Stimulated activated CD4-positive, alpha-beta T cell treated with anti-CD3 and anti-CD28 coated beads, Interleukin-12 subunit alpha, Interleukin-12 subunit beta, amount 100 ng/mL, for 48 hours (primary cell): ENCODE measurements at places on chromosomes 1 and 21.
A peak's percentile ranks its signal among the peaks of the same experiment; 100 is the strongest.

DNA sequence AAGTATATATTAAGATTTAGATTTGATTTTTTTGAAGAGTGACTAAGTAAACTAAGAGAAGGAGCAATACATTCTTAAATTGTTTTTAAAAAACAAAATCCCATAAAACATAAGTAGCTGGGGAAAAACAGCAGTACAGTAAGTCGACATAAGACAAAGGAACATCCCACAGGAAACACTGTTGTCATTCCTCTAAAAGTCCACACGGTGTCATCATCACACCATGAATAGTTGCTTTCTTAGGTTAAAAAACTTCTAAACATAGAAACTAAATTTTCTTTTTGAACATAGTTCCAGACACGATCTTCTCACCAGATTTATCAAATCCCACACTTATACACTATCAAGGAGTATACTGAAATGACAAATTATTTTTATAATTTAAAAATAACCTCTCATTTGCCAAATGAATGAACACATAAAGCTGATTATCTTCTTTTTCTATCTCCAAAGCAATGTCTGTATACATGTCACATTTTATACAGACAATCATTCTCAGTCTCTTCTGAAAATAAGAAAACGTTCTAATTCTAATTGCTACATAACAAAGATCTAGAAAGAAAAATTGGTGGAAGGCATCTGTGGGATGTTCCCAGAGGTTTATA is 15.8 kb downstream of the ODF2L start:
- DNase-seq, result no peak

- DNase-seq, result peak; percentile 20
Measured at GRCh38 chr1:36088265-36088576, 471 bp upstream of the ADPRS start.

GRCh38 chr1:30187413-30188023 is 535.9 kb downstream of the MATN1 start:
- no peak for DNase-seq

DNA sequence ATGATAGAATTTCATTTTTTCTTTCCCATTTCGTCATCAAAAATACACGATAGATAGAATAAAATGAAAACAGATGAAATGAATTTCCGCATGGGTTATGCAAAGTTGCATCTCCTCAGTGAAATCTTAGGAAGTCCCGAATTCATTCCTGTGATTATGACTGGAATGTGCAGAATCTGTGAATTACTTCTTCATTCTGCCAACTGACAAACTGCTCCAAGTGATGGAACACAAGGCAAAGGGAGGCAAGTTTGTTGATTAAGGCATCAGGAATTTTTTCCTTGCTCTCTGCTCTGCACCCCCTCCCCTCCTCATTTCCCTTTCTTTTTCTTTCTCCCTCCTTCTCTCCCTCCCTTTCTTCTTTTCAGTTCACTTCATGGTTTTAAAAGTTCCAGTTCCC is 37.0 kb upstream of the ADGRL4 start:
- no peak for DNase-seq

DNA sequence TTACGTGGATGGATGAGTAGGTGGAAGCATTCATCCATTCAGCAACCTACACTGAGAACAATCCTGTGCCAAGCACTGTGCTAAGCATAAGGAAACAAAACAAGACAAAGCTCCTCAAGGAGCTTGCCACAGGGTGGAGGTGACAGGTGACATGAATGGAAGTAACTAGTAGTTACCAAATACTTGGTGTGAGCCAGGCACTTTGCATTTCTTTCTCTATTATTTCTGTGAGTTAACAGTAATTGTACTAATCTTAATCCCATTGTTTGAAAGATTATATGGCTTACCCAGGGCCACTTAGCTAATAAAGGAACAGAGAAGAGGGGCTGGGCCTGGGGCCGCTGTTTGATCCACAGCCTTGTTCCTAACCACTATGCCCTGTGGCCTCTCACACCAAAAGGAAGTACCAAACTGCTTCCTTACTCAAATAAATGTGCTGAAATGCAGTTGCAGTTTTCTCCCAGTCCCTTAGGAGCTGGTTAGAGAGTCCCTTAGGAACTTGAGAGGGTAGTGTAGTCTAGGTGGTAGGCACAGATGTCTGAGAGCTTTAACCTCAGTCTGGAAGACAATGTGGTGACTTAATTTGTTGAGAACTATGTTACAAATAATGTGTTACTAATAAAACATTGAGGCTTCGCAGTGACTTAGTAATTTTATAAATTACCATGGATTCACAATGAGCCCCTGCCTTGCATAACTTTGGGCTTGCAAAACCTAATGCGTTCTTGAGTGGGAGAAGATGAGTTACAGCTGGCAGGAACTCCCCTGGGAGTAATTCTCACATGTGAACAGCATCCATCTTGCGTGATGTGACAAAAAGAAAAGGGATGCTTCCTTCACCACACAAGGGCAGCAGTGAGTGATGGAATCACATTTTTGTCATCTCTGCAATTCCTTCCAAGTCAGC is 69.8 kb downstream of the MPZL1 start:
- no peak for DNase-seq

DNA sequence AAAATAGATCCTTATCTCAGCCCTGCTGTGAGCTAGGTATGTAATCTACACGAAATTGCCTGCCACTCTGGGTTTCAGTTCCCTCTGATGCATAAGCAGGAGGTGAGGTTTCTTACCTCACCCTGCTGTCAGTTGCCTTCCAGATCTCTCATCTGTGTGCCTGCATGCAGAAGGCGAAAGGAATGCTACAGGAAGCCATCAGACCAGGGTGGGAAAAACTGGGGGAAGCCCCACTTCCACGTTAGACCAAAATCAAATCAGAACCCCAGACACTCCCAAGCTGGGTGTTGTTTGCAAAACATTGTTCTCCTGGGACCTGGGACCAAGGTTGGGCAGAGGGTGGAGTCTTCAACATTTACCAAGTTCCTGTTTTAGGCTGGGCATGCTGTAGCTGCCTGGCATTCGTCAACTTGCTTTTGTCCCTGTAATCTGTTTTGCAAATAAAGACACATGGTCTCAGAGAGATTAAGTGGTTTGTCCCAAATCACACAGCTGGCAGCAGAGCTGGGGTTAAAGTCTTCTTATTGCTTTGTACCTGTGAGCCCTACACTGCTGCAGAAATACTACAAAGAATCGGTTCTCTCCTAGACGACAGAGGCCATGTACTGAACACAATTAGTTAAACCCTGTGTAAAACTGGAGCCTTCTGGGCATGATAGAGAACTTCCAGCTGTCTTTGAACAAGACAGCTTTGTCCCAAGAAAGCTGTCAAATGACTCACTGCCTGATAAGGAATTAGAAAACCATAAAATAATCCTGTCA is 389.7 kb upstream of the RUNX1 start:
- DNase-seq, result peak; percentile 10

DNA sequence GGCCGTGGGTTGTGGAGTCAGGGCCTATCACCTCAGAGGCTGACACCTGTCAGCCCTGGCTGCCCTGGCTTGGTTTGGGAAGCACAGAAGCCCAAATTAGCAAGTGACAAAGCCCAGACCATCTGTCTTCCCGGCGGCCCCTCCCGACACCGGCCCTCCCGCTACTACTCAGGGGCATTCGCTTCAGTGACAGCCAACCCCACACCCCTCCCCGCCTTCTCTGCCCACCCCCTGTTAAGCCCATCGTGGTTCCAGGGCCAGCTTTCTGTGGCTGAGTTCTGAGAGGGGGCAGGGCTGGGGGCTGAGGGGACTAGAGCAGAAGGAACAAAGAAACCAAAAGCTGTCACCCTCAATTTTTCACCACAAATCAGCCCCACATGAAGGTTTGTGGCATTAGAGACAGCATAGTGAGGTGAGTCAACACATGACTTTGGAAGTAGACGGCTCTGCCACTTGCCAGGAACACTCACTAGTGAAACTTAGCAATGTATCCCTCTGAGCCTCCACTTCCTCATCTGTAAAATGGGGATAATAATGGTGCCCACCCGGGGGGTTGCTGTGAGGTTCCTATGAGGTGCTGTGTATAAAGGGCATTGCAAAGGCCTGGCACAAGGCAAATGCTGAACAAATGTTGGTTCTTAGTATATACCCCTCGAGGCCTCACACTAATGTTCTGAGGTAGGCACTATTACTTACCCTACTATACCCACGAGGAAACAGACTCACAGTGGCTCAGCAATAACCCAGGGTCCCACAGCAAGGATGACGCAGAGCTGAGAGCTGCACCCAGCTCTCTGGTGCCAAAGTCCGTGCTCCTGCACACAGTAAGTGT is 5.2 kb upstream of the TNNI1 start:
- no peak for DNase-seq

- no peak for DNase-seq
Measured at GRCh38 chr1:53946252-53947171, at the start of gene LRRC42. TSS of gene LRRC42 (plus strand) at chr1:53946350. CDS start at chr1:53952000, 5,650 bp downstream.

- no peak for DNase-seq
Measured at GRCh38 chr1:99306644-99307043, 42.4 kb downstream of the PLPPR4 start.

- DNase-seq, result no peak
Measured at GRCh38 chr1:65904681-65905083, 112.0 kb downstream of the PDE4B start.

DNA sequence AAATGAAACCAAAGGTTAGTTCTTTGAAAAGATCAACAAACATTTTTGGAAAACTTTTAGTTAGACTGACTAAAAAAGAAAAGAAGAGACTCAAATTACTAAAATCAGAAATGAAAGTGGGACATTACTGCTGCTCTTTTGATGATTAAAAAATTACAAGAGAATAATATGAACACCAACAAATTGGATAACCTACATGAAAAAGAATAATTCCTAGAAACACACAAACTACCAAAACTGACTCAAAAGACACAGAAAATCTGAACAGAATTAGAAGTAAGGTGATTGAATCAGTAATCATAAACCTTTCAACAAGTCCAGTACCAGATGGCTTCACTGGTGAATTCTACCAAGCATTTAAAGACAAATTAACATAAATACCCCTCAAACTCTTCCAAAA is 5.6 kb downstream of the KIFAP3 start:
- no peak for DNase-seq

DNA sequence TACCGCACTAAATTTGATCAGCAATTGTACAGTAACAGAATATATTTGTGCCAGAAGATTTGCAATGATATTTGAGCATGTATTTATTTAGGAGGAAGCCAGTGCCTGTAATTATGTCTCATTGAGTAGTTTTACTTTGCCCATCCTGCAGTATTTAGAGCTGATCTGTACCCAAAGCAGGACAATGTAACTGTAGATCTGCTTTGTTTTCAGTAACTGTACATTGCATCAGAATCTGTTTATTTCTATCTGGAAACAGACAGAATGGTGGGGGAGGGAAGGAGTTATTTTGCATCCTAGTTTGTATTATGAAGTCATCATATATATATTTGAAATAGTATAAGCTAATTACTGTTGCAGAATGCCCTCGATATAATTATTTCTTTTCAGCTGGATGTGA is 36.2 kb upstream of the LRRC8C start:
- DNase-seq, result no peak

DNA sequence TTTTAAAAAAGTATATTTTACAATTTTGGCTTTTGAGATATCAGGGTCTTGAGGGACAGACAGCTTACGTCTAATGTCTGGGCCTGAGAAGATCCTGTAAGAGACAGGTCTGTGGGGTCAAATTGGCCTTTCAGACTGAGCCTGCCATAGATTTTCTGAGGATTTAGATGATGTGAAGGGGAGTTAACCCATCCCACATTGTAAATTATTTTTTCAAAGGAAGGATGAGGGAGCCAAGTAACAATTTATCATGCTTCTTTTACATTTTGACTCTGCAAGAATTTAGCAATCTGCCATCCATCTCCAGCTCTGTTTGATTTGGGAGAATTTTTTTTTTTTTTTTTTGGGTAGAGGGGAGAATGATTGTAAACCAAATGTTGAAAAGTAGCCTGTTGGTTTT is 160.9 kb downstream of the ROR1 start:
- DNase-seq, result no peak

DNA sequence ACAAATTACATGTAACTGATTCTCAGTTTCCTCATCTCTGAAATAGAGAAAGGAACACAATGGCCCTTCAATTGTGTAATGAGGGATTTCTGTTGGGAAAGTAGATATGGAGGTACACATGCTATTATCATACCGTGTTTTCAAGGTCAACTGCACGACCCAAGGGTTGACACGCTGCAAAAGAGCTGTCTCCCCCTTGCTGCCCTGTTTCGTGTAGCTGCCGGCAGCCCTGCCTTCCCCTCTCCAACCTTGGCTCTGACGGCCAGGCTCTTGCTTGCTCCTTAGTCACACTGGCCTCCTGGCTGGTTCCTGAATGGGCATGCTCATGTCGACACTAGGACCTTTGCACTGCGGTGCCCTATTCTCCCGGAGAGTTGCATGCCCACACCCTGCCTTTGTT is 134.4 kb downstream of the GALNT2 start:
- no peak for DNase-seq

GRCh38 chr1:190579552-190580193 is 102.0 kb upstream of the BRINP3 start:
- DNase-seq, result no peak

DNA sequence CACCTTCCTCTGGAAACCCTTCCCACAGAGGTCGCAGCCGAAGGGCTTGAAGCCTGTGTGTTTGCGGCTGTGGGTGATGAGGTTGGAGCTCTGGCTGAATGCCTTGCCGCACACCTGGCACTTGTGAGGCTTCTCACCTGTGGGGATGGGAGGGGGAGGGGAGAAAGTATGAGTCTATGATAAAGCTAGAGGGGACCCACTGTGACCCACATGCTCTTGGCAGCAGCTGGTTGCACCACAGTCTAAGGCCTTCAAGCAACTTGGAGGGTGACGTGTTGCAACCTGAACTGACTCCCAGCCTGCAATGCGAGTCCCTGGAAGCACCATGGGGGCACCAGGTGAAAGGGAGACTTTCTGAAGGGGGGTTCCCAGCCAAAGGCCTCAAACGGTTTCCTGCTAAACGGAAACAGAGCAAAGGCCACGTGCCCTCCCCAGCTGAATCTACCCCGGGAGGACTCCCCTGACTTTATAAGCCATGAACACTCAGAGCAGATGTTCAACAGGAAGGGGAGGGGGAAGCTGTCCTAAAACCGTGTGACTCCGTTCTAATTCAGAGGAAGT is 10.6 kb downstream of the GFI1 start:
- peak; percentile 22 for DNase-seq

DNA sequence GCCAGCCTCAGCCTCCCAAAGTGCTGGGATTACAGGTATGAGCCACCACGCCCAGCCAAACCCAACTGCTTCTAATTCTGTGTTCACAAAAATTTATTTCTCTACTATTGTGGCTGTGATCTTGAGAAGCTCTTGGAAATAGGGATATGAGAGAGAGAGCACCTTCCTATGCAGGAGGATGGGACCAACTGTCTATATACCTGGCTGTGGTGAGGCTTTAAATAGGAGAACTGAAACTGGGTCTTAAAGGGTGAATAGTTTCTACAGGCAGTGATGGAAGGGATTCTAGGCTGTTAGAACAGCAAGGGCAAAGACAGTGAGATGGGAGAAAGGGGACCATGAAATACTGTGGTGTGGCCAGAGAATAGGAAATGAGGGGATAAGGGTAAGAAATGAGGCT is 8.3 kb upstream of the PTCH2 start:
- DNase-seq, result no peak

- DNase-seq, result no peak
Measured at GRCh38 chr1:39224295-39224829, 19.9 kb downstream of the MACF1 start.
